T-helper 22 cell (primary cell): ENCODE measurements at places on chromosomes 7 and 10.

DNA sequence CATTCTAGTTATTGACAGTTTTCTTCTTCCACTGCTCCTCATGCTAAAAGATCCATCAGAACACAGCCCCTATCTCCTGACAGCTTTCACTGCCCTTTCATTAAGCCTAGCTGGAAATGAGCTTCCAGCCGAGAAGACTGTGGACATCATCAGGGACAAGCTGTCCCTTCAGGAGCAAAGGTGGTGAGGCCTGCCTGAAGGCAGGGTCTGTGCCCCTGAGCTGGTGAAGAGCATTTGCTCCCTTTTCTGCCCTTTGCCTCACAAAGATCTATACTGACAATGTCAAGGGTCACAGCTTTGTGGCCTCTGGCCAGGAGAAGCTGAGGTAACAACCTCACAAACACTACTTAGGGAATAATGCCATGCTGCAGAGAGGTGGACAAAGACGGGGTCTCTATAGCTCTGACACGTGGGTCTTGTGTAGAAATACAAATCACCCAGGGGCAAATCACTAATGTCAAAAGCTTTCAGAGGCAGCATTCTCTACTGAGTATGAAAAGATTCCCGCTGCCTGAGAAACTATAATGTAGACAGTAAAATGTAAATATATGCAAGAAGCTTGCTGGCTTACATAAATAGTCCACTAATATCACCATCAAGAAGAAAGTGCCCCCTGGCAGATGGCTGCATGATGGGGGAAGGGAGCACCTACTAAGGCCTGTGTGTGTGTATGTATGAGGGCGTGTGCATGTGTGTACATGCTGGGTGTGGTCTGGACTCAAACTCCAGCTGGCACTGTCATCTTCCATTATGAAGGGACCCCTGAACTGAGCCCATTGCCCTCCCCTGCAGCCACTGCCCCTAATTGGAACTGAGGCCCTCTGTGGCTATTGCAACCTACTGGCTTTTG, 55.8 kb downstream of the HBP1 start:
- no peak for DNase-seq

- DNase-seq: no peak
Measured at GRCh38 chr7:70557338-70557737, 574.6 kb upstream of the GALNT17 start.

- DNase-seq: no peak
Measured at GRCh38 chr10:122259075-122259466, 12.0 kb upstream of the BTBD16 start.

- DNase-seq: no peak
Measured at GRCh38 chr10:24428410-24428782, 219.5 kb downstream of the KIAA1217 start.

DNA sequence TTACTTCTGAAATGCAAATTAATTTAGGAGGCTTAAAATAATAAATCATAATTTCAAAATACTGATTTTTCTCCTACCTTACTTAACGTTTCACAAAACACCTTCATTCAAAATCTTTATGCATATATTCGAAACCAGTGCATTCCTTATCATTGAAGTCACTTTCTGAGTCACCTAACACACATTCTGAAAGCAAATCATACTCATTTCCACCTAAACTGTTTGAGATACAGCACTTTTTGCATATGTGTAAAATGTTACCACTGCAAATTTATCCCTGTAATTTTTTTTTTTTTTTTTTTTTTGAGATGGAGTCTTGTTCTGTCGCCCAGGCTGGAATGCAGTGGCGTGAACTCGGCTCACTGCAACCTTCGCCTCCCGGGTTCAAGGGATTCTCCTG, 15.7 kb downstream of the PPP3CB start:
- no peak for DNase-seq

GRCh38 chr10:10598297-10598696, 419.4 kb upstream of the CELF2 start:
- DNase-seq: no peak

GRCh38 chr7:51827631-51828030, 511.0 kb upstream of the COBL start:
- no peak for DNase-seq

- DNase-seq: no peak
Measured at GRCh38 chr10:828191-828590, 103.3 kb downstream of the LARP4B start.

DNA sequence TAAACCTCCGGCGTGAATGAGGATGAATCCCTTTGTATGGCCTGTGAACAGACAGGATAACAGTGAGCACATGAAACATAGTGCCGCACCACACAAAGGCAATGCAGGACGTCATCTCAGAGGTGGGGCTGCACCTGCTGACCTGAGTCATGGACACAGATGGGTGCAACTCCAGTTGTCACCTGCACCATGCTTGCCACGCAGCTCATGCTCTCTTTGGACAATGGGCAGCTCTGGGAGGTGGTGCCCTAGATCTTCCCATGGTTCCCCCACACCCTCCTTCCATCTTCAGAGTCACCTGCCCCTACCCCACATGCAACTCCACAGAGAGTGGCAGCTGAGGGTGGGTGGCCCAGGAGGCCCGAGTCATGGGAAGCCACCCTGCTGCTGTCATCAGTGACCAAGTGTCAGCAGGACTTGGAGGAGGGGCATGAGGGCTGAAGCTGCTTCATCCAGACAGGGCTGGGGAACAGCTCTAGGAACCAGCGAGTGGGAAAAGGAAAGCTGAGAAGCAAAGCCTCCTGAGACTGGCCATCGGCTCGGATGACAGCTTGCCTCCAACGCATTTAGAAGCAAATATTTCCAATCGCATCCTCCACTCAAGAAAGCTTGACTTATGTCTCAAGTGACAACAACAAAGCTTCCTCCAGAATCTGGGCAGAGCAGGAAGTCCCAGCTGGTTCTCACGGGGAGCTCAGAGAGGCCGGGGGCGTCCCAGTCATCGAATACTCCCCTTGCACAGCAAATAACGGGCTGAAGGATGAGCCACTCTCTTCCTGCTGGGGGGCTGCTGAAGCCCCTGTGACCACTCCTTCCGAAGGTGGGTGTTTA, 27.1 kb downstream of the VIPR2 start:
- no peak for DNase-seq

DNA sequence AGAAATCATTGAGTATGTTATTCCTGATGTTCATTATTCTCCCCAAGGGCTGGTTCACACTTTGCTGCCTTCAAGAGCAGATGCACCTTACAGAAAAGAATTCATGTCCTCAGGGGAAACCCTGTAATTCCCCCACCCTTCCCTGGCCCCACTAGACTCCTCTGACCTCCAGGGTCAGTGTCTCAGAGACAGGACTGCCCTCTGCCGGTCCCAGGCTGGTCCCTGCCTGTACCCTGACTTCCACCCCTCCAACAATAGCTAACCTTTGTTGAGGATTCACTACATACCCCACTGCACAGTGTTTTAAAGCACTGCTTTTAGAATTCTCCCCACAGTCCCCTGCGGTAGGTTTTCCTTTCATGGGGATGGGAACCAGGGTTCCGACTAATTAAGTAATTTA, 4.4 kb upstream of the SEPHS1 start:
- no peak for DNase-seq

GRCh38 chr7:117825132-117825531, 48.1 kb downstream of the CTTNBP2 start:
- no peak for DNase-seq

- DNase-seq: no peak
Measured at GRCh38 chr10:115417585-115418265, 324.6 kb downstream of the ATRNL1 start.

DNA sequence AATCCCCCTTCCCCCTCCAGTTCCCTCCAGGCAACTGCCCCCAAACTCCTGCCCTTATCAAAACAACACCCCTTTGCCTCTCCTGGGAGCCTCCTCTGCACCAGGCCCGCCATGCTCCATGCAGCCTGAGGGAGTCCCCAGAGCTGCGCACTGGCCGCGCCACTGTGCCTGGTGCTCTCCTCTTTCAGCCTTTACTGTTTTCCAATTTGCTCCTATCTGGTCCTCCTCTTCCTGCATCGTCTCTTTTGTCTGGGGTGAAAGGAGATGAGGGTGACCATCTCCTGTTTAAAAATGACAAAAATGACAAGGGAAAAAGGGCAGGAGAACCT, 165.8 kb upstream of the ADCY1 start:
- no peak for DNase-seq

DNA sequence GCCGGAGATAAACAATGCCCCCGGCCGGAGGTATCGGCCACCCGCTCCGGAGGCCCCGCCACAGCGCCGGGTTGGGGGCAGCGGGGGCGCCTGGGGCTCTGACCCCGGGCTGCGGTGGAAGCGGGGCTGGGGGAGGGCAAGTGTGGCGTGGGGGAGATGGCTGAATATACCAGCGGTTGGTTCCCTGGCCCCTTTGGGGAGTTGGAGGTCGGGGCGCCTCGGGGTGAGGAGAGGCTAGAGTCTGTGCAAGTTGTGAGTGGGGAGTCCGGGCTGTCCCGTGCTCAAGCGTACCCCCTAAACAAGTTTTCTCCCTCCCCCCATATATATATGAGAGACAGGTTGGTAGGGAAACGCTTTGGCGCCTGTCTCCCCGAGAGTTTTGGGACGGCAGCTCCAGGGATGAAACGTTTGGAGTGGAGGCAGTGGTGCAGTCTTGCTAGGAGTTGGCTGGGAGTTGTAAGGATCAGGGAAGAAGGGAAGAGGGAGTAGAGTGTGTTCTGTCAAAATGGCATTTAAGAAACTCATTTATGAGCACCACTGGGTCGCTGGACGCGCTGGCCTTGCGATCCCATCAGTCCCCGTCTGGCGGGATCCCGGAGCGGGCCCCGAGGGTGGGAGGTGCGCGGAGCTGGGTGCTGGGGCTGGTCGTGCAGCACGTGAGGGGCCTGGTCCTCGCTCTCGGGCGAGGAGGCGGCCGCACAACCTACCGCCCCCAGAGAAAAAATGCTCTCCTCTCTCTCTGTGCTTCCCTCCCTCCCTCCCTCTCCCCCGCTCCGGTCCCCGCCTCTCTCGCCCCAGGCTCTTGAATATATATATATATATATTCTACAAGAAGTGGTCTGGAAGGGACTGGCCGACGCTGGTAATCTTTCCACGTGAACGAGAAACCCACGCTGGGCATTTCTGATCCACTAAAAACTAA, 1.1 kb downstream of the TET1 start:
- no peak for DNase-seq

DNA sequence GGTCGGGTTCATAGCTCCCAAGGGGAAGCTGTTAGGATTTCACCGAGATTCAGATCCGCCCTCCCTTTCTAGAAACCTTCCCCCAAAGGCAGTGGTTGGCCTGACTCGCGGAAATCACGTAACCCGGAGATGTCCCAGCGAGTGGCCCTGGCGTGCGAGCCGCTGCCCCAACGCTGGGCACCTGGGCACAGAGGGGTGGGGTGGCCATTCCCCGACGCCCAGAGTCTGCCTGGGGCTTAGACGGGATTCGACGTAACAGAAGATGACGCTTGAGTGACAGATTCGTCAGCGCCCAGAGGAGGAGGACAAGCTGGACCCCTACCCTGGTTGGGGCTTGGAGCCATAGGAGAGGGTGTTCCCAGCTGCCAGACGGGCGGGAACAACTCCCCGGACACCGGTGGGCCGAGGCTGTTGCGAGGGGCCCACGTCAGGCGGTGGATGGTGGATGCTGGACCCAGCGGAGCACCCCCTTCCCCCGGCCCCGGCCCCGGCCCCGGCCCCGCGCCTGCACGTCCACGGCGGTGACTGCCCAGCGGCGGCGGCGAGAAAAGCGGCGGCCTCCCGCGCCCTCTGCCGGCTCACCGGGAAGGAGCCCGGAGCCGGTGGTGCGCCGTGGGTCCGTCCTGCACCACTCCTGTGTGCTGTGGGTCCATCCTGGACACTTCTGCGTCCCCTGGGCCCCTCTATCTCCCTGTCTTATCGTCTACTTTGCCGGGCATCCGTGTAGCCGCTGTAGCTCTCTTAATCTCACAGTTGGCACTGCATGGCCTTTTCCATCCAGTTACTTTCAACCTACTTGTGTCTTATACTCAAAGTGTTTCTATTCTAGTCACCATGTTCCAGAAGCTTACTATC, 35.4 kb upstream of the KNDC1 start:
- DNase-seq: no peak

DNA sequence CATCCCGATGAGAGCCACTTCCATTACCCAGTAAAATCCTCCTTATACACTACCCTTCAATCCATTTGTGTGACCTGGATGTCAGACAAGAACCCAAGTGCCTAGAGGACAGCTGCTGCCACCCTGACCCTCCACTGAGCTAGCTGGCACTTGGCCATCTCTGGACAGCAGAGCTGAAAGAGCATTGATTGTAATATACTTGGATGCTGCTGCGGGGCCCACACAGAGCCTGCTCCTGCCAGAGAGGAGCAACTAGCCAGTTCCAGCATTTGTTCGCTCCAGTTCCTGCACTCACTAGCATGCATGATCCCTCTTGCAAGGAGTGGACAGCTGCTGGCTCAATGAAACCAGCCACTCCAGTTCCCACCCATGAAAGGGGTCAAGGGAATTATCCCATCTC, 8.4 kb upstream of the TMEM254 start:
- no peak for DNase-seq

- DNase-seq: no peak
Measured at GRCh38 chr7:113010377-113010776, 76.2 kb downstream of the GPR85 start.

DNA sequence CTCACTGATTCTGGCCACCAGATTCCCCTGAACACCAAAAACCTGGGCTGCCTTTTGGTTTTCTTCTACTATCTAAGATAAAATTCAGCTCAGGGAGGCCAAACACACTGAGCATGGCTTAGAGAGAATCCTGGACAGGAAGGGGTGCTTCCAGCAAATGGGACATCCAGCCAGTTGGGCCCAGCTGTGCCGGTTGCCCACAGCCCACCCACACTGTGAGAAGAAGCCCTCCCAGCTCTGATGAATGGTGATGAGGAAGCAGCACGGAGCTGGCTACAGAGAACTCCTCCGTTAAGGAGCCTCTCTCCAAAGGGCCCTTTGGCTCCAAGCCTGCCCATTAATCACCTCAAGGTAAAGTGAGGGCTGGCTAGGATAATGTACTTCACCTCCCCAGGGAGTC, 15.9 kb downstream of the LRRC18 start:
- no peak for DNase-seq

DNA sequence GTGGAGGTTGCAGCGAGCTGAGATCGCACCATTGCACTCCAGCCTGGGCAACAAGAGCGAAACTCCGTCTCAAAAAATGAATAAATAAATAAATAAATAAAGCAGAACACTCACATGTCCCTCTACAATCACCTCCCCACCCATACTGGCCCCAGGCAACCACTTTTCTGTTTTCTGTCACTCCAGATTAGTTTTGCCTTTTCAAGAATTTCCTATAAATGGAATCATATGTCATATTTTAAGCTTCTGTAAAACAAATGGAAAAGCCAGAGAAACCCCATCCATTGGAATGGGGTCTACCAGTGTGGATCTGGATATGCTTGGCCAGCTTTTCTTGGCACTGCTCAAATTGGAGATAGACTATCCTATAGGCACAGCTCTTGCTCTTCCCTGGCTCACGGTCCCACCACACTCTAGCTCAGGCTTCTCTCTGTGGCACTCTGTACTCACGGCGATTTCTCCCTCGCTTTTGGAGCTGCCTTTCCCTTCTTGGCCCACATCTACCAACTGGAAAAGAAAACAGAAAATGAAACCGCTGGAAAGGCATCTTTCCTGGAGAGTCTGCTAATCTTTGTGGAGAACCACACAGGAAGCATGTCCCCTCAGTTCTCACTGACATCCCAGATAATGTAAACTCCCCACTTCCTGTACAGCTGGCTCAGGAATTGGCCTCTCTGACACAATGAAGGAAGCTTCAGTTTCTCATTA, 210.1 kb downstream of the JCAD start:
- no peak for DNase-seq

- no peak for DNase-seq
Measured at GRCh38 chr7:3730276-3730675, 429.2 kb downstream of the SDK1 start.

GRCh38 chr7:125118444-125118843, 188.8 kb upstream of the POT1 start:
- DNase-seq: no peak

GRCh38 chr10:84525120-84525806, 196.9 kb downstream of the CCSER2 start:
- no peak for DNase-seq
